Activated CD4-positive, alpha-beta T cell treated with anti-CD3 and anti-CD28 coated beads for 4 hours (primary cell): ENCODE measurements at places on chromosomes 4 and X.

GRCh38 chr4:3303565-3303824 is 10.7 kb downstream of the RGS12 start:
- DNase-seq: no peak

DNA sequence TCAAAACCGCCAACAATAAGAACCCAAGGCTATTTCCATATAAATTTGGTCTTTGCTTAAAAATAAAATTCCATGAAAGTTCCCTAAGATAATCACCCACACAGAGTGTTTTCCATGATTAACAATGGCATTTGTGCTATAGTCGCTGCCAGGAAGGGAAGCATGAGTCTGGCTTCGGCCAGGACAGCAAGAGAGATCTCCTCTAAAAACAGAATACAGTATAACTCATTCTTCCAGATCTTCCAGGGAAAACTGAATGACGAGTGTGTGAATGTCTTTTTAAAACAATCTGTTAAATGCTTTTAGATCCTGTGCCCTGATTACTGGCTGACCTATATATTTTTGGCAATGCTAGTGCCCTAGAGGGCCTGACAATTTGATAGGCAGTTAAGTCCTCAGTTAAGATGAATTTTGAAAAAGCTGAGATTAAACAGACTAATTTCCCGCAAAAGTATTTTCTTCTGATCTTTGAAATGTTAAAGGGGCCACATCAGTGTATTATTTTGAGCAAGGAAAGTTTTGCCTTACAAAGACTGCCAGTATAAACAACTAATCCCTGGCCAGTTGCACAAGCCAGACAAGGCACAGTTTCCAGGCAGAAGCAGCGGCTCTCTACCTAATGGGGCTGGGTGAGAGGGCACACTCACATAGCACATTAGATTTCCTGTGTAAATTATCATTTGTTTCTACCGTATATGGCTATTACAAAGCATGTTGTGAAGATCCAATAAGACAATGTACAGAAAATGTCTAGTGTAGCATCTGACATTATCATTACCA is 127.3 kb downstream of the DCHS2 start:
- no peak for DNase-seq

DNA sequence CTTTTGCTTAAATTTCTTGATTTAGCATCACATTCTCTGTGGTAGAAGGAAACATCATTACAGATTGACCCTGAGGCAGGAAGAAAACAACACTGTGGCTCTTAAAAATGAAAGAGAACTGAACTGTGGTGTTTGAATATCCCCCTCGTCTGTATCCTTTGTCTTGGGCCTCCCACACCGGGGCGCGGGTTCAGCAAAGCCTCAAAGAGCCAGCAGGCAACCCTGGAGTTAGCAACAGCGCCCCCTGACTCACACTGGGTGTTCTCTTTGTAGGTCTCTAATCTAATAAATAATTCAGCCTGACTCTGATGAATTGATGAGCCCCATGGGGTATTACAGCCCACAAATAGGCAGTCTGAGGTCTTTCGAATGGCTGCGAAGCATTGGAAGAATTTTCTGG is 46.1 kb upstream of the CTSO start:
- DNase-seq: no peak

DNA sequence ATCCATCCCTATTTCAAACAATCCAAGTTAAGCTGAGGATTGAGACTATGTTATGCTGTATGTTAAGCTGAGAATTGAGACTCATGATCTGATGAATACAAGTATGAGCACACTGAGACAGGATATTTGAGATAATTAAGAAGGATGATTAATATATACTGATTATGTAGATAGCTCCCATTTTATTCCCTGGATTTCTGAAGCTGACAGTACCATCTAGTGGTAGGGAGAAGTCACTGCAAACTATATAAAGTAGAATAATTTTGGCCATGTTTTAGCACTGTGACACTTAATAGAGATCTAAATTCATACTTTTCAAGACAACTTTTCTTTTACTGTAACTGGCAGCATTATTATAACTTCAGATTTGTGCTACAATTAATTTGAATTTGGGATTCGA is 63.8 kb upstream of the HPRT1 start:
- no peak for DNase-seq

- DNase-seq: no peak
These were observed 1011.5 kb downstream of the PCDH19 start for GRCh38 chrX:99398545-99398944.

DNA sequence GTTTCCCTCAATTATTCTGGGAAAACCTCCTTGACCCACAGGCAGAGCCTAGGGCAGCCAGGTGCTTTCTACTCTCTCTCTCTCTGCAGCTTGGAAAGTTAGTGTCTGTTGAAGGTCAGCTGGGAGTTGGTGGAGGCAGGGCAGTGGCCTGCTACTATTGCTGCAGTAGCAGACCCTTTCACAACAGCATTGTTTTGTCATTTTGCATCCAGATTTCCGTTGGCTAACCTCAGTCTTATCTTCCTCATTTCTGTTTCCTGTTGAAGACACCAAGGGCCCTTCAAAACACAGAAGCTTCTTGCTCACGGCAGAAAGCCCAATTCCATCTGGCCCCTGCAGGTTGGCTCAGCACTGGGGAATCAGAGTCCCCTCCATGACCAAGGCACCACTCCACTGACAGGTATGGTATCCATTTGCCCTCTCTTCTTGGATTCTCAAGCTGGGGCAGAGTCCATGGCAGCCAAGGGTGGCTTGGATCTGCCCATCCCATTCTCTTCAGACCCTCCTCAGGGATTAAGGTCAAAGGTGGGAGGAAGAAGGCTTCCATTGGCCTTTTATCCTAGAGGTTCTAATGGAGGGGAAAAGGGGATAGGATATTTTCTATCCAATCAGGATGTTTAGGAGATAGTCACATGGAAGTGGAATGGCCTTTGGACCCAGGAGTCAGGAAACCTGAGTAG is 24.6 kb downstream of the VSIG4 start:
- DNase-seq: no peak

GRCh38 chr4:142565771-142566170 is 280.3 kb downstream of the INPP4B start:
- no peak for DNase-seq

DNA sequence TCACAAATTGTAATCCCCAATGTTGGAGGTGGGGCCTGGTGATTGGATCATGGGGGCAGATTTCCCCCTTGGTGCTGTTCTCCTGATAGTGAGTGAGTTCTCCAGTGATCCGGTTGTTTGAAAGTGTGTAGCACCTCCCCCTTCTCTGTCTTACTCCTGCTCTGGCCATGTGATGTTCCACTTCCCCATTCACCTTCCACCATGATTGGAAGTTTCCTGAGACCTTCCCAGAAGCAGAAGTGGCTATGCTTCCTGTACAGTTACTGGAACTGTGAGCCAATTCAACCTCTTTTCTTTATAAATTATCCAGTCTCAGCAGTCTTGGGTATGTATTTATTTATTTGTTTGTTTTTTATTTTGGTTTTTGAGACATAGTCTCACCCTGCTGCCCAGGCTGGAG is 143.2 kb downstream of the CPE start:
- no peak for DNase-seq

- no peak for DNase-seq
These were observed 58.2 kb downstream of the WWC2 start for GRCh38 chr4:183157215-183157614.

DNA sequence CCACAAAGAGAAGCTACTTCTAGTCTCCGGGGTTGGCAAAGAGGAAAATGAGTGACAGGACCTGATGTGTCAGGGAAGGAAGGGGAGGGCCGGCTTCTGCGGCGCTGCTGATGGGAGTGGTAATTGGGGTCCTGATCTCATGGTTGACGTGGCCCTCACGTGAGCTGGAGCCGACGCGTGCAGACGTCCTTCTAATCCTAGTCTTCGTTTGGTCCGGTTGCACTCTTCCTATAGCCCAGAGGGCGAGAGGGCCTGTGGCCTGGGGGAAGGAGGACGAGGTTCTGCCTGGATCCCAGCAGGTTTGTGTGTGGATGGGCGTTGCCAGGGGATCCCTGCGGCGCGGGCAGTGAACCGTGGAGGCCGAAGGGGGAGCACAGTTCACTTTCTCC is at the start of gene ARMCX1:
Gene ARMCX1, plus strand, starts transcription at position 186 of the 389 bp plus-strand sequence. CDS start 2,384 bp downstream, outside the sequence.
- no peak for DNase-seq

DNA sequence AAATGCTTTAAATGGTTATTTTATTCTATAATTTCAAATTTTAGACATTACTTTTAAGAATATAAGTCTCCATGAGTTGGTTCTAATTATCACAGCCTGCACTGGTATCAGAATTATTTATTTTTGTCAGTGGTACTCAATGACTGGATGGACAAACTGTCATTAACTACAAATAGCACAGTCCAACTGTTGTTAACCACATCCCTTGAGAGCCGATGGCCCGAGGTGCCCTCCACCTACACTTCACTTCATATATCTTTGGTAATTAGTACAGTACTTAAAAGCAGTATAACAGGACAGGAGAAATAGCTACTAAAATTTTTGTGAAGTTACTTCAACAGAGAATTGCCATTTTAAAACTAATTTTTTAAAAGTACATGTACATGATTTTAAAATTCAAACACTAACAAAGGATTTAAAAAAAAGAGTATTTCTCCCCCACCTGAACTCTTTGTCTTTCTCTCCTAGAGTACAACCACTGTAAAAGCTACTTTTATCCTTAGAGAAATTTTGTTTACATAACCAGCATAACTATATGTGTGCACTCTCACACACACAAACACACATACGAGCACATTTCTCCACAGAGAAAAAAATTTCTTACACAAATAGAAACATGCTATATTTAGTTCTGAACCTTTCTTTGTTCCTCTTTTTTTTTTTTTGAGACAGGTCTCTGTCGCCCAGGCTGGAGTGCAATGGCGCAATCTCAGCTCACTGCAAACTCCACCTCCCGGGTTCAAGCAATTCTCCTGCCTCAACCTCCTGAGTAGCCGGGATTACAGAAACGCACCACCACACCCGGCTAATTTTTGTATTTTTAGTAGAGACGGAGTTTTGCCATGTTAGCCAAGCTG is 6.5 kb downstream of the TIFA start:
- DNase-seq: no peak

GRCh38 chr4:182082910-182083309 is 160.3 kb upstream of the TENM3 start:
- DNase-seq: no peak

DNA sequence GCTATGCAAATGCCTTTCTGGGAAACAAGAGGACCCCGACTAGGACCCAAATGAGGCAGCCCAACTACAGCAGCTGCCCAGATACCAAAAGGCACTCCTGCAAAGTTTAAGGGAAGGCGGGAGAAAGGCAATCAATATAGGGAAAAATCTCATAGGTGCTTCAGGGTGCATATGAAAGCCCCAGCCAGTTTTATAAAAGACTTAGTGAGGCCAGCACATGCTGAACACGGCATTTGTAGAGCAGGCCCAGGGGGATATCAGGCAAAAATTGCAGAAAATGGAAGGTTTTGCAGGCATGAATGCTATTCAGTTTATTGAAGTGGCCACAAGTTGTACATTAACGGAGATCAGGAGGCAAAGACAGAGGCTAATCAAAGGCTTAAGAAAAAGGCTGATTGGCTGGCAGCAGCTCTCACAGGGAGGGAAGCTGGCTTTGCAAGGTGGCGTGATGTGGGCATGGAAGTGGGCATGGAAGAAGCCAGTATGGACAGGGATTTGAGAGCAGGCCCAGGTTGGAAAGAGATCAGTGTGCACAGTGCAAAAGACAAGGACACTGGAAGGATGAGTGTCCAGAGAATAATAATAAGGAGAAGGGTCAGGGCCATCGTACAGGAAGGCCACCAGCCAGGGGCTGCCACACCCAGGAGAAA is 37.7 kb upstream of the UGT2B7 start:
- no peak for DNase-seq

DNA sequence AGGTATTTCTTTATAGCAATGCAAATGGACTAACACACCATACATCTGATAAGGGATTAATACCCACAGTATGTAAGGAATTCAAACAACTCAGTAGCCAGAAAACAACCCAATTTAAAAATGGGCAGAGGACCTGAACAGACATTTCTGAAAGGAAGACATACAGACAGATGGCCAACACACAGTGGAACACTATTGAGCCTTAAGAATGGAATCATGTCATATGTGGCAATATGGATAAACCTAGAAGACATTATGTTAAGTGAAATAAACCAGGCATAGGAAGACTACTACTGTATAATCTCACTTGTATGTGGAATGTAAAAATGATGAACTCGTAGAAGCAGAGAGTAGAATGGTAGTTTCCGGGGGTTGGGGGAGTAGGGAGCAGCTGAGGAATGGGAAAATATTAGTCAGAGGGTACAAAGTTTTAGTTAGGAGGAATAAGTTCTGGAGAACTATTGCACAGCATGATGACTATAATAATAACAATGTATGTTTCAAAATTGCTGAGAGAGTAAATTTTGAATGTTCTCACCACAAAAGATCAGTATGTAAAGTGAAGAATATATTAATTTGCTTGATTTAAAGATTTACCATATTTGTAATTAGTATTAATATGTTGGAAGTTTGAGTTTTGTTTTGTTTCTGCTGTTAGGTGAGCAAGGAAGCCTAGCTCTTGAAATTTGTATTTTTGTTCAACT is 25.2 kb downstream of the WDR44 start:
- no peak for DNase-seq

DNA sequence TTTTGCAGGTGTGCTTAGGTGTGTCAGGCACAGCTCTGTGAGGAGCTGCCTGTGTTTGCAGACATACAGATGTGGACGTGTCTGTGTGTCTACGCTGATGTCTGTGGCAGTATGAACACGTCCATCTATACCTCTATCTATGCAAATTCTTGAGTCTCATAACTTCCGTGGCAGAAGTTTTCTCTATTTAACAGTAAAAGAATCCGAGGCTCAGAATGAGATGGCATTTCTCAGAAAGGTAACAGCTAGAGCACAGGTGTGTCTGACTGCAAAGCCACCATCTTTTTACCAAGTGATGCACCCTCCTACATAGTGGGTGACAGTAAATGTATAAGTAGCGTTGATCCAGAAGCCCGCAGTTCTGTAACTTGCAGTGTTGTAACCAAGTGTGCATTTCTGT is 39.9 kb upstream of the CYP4V2 start:
- no peak for DNase-seq

- no peak for DNase-seq
These were observed 13.7 kb downstream of the CCKAR start for GRCh38 chr4:26476545-26476944.

GRCh38 chrX:617891-618290 is 12.7 kb upstream of the SHOX start:
- no peak for DNase-seq

- DNase-seq: no peak
These were observed 20.9 kb upstream of the PRMT9 start for GRCh38 chr4:147704846-147705245.

DNA sequence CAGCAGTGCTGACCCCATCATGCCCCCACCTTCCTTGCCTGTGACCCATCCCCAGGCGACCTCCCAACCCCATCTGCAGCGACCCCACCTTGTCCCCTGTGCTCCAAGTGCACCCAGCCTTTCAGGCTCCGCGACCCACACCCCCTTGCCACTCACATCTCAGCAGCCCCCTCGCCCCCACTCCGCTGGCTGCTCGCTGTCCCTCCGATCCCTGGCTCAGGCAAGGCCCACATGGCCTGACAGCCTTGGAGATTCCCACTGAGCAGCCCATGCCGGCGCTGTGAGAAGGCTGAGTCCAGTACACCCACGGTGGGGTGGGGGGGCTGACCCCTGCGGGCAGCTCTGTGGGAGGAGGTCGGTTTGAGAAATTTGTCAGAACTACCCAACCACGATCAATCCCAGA is 9.1 kb downstream of the ZFYVE28 start:
- no peak for DNase-seq

GRCh38 chr4:53126099-53126498 is 239.8 kb downstream of the SCFD2 start:
- DNase-seq: no peak

- no peak for DNase-seq
These were observed 6.2 kb downstream of the NR0B1 start for GRCh38 chrX:30302956-30303355.

GRCh38 chr4:24672880-24673279 is 88.5 kb upstream of the DHX15 start:
- DNase-seq: no peak

- no peak for DNase-seq
These were observed 59.0 kb downstream of the EVC start for GRCh38 chr4:5770051-5770450.
